ENCODE measurements at places on chromosomes 11 and 22.

DNA sequence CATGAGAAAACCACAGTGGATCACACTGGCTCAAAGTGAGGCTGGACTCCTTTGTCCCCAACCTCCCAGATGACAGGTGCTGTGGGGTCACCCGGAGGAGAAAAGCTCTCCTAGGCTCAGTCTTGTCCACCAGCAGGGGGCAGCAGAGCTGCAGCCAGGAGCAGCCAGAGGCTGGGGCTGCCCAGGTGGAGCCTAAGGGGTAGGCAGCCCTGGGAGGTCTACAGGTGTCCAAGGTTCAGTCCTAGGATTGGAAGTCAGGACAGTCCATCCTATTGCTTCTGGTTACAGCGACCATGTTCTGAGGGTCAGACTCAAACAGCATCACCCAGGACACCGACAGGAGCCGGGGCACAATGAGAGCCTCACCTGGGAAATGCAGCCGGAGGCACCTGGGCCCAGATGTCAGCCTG is 77.6 kb upstream of the IGLL5 start:
- DNase-seq: peak; percentile 82

DNA sequence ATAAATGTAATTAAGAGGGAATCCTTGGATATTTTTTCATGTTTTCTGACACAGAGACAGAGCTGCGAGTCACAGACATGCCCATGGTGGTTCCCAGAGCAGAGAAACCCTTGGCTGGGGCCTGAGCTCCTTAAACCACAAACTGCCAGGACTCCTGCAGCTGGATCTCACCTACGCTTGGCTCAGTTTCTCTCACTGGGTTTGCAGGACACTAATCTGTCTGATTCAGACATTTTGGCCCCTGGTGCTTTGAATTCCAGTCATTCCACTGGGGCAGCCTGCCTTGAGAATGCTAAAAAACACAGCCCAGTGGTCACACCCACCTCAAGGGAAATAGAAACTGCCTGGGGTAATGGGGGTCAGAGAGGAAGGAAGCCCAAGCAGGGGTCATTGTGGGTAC is 122.6 kb downstream of the CCDC81 start:
- no peak for DNase-seq

DNA sequence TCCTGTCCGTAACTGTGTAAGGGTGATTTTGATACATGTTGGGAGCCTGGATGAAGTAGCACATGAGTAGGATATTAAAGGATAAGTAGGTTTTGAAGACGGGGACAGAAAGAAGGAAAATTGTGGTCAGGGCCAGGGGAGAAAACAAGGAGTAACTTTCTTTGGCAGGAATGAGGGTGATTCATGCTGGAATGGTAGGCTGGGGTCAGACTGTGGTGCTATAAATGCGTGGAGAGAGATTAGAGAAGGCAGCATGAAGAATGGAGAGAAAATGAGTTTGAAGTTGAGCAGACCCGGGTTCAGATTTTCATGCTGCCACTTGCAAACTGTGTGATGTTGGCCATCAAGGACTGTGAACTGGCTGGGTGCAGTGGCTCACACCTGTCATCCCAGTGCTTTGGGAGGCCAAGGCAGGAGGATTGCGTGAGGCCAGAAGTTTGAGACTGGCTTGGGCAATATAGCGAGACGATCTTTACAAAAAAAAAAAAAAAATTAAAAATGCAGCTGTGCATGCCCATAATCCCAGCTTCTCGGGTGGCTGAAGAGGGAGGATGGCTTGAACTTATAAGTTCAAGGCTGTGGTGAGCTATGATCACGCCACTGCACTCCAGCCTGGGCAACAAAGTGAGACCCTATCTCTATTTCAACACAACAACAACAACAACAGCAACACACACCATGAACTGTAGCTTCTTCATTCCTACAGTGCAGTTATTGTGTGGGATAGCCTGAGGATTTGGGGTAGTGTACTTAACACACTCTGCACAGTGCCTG is 22.3 kb downstream of the ZBTB16 start:
- no peak for DNase-seq

GRCh38 chr11:23725752-23726151 is 771.1 kb upstream of the LUZP2 start:
- DNase-seq: no peak

DNA sequence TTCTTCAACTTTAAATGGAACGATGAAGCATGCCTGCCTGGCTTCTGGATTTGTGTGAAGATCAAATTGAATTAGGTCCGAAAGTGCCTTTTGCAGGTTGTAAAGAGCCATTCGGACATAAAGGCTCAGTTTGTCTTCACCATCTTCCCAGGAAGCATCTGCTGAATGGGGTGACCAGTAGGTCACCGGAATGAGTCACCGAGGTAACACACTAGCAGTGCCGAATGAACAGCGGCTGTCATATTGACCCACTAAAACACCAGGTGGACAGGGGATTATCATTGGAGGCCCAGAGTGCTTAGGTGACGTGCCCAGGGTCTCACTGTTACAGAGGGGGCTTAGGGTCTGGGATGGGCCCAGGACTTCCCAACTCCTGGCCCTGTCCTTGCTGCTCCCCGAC is 43.1 kb upstream of the MYH9 start:
- no peak for DNase-seq

DNA sequence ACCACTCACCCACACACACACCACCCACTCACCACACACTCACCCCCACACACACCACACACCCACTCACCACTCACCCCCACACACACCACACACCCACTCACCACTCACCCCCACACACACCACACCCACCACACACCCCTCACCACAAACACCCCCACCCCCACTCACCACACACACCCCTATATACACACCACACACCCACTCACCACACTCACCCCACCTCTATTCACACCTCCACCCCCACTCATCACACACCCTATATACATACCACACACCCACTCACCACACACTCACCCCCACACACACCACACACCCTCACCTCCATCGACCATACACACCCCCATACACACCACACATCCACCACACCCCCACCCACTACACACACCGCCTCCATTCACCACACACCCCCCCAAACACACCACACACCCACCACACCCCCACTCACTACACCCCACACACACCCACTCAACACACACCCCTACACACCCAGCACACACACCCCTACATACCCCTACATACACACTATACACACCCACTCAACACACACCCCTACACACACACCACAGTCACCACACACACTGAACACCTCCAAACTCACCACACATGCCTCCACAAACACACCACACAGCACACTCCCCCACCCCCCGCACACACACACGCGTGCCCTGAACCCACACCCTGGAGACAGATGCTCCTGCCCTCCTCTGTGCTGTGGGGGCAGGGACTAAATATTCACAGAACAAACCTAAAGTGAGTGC is 19.0 kb upstream of the TTLL12 start:
- DNase-seq: no peak

DNA sequence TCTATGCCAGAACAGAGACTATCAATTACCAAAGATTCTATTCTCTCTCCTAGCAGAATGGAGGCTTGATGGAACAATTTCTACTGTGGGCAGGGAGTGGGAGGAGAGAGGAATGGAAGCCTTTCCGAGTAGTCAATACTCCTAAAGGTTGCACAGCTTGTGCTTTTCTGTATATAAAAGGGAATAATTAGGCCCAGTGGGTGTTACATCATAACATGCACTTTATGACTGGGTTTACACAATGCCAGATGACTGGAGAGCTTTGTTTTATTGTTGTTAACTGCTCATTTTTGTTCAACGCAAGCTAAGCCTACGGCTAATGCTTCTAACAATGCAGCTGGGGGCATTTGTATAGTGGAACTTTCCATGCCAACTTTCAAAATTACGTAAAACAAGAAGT is 2237.9 kb upstream of the RAG2 start:
- no peak for DNase-seq

GRCh38 chr11:93614173-93614722 is 47.2 kb upstream of the CEP295 start:
- no peak for DNase-seq

DNA sequence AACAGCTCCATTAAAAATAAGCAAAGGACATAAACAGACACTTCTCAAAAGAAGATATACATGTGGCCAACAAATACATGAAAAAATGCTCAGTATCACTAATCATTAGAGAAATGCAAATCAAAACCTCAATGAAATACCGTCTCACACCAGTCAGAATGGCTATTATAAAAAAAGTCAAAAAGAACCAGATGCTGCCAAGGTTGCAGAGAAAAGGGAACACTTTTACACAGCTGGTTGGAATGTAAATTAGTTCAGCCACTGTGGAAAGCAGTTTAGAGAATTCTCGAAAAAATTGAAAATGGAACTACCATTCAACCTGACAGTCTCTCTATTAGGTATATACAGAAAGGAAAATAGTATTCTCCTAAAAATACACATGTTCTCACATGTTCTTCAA is 102.4 kb upstream of the FIBIN start:
- no peak for DNase-seq

- peak; percentile 92 for DNase-seq
Observed at GRCh38 chr11:117178210-117179034, at the start of gene SIDT2. Gene SIDT2 (plus strand): TSS chr11:117178743. CDS start chr11:117179264, 521 bp downstream.

DNA sequence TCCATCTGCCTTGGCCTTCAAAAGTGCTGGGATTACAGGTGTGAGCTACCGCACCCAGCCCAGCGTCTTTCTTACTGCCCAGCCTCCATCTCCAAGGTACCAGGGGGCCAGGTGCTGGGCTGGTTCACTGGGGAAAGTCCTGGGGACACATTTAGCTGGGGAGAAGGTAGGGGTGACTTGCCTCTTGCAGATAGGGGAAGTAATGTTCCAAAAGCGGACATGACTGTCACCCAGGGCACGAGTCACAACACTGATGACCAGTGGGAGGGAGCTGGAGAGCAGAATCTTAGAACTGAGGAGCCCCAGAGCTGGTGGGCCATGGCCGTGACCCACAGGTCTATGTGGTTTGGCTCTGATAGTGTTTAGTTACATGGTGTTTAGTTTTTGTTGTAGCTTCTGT is 2.4 kb upstream of the SLC15A3 start:
- DNase-seq: no peak

DNA sequence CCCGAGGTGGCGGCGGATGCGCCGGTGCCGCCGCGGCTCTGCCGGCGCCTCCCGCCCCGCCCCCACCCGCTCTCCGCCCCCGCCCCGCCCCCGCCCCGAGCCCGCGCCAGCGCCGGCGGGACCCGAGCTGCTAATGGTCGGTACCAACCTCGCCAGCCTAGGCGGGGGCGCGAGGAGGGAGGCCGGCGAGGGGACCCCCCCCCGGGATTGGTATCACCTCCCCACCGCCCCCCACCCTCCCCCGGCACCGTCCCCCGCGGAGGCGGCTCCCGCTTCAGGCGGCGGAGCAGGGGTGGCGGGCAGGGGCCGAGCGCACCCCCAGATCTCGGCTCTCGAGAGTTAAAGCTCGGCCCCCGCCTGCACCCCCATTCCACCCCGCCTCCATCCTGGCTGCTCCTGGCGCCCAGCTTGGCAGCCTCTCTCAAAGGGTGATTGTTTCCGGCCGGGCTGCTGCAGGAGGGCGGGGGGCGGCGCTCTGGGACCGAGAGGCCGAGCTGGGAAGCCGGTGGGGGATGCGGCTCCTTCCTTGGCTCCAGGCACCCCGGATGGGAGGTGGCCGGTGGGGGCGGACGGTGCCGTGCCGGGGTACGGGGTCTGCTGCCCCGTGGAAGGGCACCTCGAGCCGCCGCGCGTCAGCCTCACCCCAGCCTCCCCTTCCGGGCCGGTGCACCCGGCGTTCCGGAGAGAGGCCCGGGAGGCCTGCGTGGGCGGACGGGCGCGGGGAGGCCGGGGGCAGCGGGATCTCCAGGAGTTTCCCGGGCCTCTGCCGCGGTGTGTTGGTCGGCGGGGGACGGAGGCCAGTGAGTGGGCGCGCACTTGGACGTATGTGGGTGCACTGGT is at the start of gene B3GAT1:
B3GAT1 (minus strand) TSS at position 40 of the 840 bp plus-strand sequence. CDS start 24,583 bp downstream, outside the sequence.
- DNase-seq: peak; percentile 64

GRCh38 chr22:42114721-42115120 is 15.9 kb downstream of the CYP2D6 start:
- no peak for DNase-seq

DNA sequence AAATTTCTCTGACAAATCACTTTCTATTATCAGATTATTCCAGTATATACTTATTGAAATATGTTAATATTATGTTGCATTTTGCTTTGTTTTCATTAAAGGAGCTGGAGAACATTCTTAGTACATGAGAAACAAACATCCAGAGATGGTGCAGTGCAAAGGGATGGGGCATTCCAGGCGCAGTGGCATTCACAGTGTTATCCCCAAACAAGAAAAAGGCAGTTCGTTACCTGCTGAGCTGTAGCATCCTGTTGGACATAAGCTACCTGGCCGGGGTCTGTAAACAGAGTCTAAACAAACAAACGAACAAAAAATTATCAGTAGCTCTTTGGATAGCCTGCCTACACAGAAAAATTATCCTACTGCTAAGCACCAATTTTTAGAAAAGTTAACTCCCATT is 47.4 kb downstream of the PRDM10 start:
- DNase-seq: no peak

DNA sequence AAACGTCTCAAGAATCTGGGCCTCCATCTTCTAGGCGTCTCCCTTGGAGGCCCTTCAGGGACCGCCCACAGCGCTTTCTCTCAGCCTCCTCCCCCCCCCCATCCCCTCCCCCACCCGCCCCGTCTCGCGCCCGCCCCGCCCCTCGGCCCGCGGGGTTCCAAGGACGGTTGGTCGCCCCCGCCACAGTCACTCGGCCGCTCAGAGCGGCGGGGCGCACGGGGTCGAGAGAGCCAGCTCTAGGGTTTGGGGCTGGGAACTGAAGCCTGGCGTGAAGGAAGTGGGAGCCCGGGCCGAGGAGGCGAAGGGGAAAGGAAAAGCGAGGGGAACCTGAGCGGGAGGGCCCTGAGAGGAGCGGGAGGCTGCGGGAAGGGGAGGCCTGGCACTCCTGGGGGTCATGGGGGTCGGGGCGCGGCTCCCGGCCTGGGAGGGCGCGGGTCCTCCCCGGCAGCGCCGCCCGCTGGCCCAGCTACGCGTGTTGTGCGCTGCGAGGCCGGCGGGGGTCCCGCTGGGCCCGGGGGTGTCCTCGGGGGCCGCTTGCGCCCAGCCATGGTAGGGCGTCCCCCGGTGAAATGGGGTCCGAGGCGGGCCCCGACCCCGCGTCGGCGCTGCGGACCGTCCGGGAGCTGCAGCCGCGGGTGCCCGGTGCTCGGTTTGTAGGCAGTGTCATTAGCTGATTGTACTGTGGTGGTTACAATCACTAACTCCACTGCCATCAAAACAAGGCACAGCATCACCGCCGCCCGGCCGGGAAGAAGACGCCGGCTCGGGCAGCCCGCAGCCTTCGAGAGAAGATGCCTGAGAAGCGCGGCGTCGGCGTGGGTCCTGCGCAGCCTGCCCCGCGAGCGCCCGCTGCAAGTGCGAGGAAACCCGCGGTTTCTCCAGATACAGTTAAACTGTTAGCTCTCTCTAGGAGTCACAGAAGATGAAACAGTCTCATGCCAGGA is at the start of gene BTG4:
BTG4 (minus strand) TSS at position 91 of the 944 bp plus-strand sequence. CDS start 13,610 bp downstream, outside the sequence.
- DNase-seq: peak; percentile 67

DNA sequence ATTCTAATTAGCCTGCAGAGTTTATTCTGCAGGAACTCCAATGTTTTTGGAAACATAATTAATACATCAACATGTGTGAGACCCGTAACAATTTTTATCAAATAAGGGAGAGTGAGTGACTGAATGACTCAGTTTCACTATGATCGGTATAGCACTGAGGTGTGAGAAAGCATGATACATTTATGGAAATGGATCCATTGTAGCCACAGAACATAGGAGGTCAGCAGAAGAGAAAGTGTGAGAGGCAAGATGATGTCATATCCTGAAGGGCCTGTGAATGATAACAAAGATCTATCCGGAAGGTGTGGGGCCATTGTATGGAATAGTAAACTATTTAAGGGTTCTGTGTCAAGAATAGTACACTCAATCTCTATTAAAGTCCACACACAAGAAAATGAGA is 1406.1 kb upstream of the TENM4 start:
- DNase-seq: no peak

- peak; percentile 86 for DNase-seq
Observed at GRCh38 chr22:21045585-21046294, at the start of gene LRRC74B. Gene LRRC74B (plus strand): TSS chr22:21045946. CDS start chr22:21045987, 41 bp downstream.

GRCh38 chr11:63764340-63764678 is 4.3 kb downstream of the ZFTA start:
- no peak for DNase-seq
